ENCODE measurements at places on chromosomes 5 and 9.

DNA sequence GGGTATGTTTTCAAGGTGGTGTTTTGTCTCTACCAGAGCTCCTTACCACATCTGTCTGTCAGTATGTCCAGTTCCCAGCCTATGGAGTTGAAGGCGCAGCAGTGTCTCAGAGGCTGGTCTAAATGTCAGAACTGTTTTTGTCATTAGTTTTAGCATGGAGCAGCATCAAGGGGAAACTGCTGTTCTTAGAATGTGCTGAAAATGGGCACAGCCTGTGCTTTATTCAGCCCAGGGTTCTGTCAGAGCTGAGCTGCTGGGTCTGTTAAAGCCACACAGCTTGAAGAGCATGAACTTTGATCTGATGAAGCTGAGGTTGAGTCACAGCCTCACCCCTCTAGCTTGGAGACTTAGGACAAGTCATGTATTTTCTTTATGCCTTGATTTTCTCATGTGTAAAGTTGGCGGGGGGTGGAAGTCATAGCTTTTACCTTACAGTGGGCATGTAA is 71.9 kb downstream of the RALGPS1 start:
- no peak for DNase-seq

- DNase-seq = no peak
These were observed 100.6 kb upstream of the IER5L start for GRCh38 chr9:129278391-129279237.

- DNase-seq = no peak
These were observed 121.0 kb upstream of the RETREG1 start for GRCh38 chr5:16737620-16738364.

GRCh38 chr9:77163884-77164283 is 13.4 kb upstream of the VPS13A start:
- DNase-seq = no peak

GRCh38 chr5:96079075-96079474 is 117.4 kb upstream of the ELL2 start:
- no peak for DNase-seq

DNA sequence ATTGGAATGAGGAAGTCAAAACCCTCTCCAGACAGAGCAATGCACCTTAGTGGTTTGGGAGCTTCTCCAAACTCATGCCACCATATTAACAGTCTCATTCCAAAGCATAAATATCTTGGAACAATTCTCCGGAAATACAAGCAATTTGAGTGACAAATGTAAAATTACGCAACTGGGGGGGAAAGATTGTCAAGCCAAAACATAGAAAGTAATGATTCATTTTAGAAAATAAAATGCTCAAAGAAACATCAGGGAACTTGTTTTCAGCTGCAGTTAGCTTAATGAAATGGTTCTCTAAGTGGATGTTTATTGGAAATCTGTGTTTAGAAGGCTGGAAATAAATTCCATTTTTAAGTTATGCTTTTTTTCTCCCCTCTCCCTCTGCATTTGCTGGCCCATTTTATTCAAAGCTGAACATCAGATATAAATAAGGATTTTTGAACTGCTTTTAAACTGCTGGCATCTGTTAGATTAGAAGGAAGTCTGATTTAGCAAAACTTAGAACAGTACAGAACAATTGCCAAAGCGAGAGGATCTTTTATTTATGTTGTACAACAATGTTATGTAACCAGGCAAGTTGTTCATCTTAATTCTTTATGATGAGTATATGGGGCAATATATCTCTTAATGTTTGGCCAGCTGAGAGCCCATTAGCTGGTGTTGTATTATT is 551.9 kb downstream of the PRELID2 start:
- DNase-seq = no peak

DNA sequence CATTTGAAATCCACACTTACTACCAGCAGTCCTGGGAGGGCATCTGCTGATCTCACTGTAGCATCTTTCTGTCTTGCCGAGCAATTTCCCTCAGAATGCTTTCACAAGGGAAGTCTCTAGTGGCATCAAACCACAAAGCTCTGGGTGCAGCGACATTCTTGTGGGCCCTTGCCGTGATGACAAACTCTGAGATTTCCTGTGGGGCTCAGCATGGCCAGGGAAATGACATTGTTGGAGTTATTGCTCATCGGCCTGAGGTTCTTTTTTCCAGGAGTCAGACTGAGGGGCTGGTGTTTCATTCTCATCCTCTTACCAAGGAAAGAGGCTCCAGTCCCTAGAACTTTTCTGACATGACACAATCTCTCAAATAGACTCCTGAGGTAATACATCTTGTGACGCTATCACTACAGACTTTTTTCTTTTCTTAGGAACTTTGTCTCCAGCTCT is 51.4 kb downstream of the PFDN1 start:
- no peak for DNase-seq

- no peak for DNase-seq
These were observed 26.6 kb downstream of the POC5 start for GRCh38 chr5:75690669-75691068.
